Effector CD4-positive, alpha-beta T cell (primary cell): ENCODE measurements at places on chromosomes 5 and 9.

- peak; percentile 10 for DNase-seq
Observed at GRCh38 chr9:15606643-15607472, 54.0 kb downstream of the CCDC171 start.

DNA sequence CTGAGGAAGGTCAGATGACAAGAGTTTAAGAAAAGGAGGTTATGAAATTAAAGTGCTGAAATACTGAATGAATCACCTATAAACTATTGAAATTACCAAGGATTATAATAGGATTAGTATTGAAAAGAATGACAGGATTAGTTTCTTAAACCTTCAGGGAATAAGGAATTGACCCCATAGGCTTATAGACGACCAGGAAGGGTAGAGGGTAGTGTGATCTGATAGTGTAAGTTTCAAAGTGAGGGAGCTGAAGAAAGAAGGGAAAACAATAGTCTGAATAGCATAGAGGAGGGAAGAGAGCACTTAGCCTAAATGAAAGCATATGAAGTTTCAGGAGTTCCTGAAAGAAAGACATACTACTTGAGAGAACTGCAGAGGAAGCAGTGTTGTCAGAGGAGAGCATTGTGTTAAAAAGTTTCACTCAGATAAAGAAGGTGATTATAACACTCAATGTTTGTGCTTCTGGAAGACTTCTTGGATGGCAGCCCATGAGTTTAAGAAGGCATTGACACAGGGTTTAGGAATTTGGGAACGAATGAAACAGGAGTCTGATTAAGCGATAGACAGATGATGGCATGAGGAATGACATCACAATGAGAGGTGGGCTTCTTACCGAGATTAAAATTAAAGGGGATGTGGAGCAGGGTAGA lies 557.9 kb upstream of the GRAMD2B start:
- no peak for DNase-seq

DNA sequence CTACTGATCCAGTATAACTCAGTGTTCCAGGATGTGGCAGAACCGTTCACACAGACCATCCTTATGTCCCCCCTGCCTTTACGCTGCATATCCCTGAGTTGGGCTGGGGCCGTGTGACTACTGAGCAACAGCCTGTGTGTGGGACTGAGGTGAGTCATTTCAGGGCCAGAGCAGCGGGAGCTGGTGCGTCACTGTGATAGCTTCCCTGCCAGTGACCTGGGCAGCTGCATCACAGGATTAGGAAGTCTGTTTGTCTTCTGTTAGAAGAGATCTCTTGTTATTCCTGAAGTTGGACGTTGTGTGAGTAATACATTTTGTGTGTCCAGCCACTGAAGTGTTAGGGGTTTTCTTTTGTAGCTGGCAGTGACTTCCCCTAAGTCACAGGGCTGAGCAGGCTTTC lies 35.6 kb downstream of the TPPP start:
- DNase-seq = no peak

- DNase-seq = no peak
Observed at GRCh38 chr9:33524306-33524947, 376 bp downstream of the ANKRD18B start.

DNA sequence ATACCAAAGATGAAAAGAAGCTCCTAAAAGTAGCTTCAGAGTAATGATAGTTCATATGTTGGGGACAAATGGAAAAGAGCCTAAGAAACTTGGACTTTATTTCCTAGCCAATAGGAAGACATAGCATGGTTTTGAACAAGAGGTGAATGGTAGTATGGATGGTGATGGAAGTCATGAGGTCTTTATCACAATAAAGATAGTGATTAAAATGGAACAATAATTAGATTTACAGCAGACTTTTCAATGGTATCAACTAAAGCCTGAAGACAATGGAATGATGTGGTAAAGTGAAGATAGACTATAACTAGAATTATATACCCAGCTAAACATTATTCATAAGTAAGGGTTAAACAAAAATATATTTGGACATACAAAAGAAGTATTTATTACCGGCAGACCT lies 131.2 kb downstream of the RAB3C start:
- no peak for DNase-seq

GRCh38 chr5:158096835-158097234 lies 237.9 kb upstream of the CLINT1 start:
- no peak for DNase-seq

- DNase-seq = no peak
Observed at GRCh38 chr5:78760366-78760765, 111.8 kb upstream of the LHFPL2 start.

- DNase-seq = no peak
Observed at GRCh38 chr5:41118177-41118576, 47.0 kb upstream of the MROH2B start.

DNA sequence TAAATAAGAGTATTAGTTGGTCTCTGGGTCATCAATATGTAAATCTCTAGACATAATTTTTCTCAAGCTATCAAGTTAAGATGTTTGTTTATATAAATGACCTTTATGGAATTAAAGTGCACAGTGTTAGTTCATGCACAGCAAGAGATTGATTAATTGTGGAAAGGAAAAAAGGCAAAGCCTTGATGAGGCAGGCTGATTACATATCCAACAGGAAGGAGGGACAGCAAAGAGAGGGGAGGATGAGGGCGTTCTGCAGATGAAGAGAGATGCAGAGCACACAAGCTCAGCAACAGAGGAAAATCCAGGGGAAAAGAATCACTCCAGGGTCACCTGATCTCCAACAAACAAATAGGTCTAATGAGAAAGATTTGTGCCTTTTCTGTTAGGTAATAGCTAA lies 16.5 kb downstream of the NTRK2 start:
- no peak for DNase-seq

- DNase-seq = no peak
Observed at GRCh38 chr9:112734892-112735291, 15.7 kb upstream of the SNX30 start.

DNA sequence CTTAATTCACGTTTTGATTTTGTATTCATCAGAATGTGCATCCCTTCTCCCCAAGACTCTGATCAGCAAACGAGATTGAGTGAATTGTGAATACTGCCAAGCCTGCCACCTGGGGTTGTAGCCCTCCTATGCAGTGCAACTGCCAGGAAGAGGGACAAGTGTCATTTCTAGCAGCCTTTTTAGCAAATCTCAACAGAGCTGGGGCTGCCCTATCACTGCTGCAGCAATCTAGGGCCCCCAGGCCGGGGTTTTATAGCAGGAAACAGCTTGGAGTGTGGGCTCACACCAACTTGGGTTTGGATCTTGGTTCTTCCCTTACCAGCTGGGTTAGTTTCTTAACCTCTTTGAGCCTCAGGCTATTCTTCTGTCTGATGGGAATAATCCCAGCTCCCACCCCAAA lies 4.0 kb downstream of the CSF1R start:
- DNase-seq = no peak

DNA sequence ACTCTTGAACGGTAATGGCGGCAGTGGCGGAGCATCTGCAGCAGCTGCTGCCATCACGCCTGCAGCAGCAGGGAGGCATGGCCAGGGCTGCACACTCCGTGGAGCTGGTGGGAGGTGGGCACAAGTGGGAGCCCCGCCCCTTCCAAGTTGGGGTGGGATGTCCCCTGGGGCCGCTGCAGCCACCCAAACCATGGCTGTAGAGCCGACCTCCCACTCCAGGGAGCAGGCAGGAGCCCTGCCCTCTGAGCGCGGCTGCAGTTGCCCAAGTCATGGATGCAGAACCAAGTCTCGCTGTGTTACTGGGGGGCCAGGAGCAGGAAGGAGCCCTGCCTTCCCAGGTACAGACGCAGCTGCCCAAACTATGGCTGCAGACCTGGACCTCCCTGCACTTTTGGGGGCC lies 215.3 kb upstream of the VLDLR start:
- no peak for DNase-seq

DNA sequence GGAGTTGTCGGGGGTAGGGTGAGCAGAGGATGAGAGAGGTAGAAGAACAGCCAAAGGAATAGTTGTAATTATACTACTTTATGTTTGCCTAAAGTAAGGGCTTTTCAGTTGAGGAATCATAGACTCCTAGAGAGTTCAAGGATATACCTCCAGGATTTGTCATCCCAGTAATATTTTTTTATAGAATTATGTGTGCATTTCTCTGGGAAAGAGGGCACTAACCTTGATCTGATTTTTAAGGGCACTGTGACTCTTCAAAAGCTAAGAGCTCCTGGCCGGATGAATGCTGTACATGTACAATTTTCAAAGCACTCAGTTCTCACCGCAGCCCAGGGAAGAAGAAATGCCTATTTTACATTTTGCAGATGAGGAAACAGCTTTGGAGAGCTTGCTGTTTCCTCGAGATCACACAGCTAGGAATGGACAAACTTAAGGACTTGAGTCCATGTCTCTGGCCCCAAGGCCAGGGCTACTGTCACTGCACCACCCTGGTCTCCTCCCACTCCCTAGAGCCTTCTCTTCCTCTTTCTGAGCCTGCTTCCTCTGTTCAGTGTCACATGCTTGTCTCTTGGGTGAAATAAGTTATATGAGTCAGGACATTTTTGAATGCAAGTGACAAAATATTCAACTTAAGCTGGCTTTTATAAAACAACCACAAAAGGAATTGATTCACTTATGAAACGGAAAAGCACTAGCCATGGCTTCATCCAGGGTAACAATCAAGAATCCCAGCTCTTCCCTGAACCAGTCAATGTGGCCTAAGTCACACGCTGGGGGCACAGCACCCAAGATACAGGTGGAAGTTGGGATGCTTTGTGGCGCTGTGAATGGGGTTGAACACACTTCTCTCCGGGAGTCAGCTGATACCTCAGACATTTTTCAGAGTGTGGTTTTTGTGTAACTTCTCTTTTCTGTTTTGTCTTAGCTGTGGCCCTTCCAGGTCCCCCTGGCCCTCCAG lies 45.7 kb upstream of the TGFBR1 start:
- no peak for DNase-seq

GRCh38 chr9:70125621-70126263 lies 82.1 kb downstream of the MAMDC2 start:
- no peak for DNase-seq

DNA sequence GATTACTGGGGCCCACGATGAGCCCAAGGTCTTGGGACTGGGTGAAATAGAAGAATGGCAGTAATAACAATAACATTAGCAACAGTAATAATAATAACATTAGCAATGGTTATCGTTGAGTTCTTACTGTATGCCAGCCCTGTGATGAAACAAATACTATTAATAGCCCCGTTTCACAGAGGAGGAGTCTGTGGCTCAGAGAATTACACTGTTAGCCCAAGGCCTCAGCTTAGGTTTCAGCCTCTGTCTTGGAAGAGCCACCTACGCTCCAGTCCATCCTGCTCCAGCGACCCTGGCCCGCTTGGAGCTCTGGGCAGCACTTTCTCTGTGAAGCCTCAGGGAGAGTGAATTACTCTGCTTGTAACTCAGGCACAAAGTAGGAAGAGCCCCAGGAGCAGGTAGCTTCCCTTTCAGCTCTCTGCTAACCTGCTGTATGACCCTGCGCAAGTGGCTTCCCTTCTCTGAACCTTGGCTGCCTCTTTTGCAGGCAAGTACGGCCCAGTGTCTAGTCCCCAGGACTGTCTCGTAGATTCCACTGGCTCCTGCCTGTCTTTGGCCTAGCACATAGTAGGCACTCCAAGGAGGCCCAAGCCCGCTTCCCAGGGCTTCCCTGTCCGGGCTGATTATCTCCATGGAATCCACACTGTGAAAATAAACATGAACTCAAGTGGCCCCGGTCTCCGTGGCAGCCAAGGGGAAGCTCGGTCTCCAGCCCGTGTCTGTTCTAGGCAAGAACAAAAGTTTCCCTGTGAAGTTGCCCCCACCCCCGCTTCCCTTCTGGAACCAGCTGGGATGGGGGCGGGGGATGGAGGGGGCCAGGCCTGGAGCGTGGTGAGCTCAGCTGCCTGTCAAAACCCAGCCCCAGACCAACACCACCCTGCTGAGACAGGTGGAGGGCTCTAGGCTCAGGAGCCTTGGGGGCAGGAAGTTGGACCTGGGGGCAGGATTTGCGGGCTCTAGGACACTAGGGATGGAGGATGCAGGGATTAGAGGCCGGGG lies 26.2 kb upstream of the LMX1B start:
- no peak for DNase-seq

DNA sequence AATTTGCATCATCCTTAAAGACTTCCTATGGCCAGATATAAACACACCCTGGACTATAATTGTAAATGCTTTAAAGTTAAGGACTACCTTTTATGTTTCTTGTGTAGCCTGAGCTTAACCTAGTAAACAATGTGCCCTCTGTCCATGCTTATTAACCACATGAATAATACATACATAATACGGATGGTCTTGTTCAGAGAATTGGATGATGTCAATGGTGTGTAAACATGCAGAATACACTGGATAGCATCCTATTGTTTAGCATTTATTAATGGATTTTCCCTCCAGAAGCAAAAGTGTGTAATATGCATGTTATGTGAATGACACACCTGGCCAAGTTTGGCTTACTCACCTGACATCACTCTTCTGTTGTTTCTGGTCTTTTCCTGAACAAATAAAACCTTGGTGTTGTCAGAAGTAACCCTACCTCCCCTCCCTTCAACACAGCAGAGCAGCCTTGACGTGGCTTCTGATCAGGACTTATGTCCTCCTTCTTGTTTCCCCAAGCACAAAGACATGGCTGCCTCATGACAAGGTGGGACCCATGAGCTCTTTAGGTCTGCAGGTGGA lies 517.9 kb downstream of the MTRR start:
- DNase-seq = no peak

GRCh38 chr5:39118638-39119037 lies 44.4 kb upstream of the RICTOR start:
- DNase-seq = no peak

- no peak for DNase-seq
Observed at GRCh38 chr9:116100711-116101121, 52.9 kb upstream of the PAPPA start.
